ENCODE measurements at places on chromosomes 16 and 17.

DNA sequence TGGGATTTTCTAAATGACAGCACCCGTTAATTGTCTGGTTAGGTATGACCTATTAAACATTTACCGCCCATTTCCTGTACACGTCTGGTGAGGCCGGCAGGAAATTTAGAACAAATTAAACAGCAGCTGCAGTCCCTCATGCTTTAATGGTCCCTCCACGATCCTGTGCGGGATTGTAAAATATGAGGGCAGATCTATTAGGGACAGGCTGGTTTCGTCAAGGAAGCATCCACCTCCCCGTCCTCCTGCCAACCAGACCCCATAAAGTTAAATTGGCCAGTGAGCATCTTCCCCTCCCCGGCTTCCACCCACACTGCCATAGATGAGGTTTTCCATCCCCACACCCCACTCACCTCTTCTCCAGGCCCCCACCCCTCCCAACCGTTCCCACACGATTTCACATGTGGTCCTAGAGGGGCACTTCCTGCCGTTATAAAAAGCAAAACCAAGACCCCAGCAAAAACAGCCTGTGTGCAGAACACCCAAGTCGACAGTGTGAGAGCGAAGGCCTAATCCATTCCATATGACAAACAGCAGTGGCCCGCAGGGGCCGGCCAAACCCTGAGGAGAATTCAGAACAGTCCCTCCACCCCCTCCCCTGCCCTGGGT is 331.9 kb downstream of the FOXL1 start:
- no peak for DNase-seq

GRCh38 chr17:76491271-76492122 is 9.7 kb downstream of the RHBDF2 start:
- no peak for DNase-seq

GRCh38 chr17:34580685-34581445 is 1.5 kb downstream of the TMEM132E start:
- DNase-seq = peak; percentile 15

- DNase-seq = no peak
These were observed 32.6 kb upstream of the BRD7 start for GRCh38 chr16:50401355-50401754.

- DNase-seq = no peak
These were observed 28.9 kb upstream of the ABCC12 start for GRCh38 chr16:48184681-48185080.

DNA sequence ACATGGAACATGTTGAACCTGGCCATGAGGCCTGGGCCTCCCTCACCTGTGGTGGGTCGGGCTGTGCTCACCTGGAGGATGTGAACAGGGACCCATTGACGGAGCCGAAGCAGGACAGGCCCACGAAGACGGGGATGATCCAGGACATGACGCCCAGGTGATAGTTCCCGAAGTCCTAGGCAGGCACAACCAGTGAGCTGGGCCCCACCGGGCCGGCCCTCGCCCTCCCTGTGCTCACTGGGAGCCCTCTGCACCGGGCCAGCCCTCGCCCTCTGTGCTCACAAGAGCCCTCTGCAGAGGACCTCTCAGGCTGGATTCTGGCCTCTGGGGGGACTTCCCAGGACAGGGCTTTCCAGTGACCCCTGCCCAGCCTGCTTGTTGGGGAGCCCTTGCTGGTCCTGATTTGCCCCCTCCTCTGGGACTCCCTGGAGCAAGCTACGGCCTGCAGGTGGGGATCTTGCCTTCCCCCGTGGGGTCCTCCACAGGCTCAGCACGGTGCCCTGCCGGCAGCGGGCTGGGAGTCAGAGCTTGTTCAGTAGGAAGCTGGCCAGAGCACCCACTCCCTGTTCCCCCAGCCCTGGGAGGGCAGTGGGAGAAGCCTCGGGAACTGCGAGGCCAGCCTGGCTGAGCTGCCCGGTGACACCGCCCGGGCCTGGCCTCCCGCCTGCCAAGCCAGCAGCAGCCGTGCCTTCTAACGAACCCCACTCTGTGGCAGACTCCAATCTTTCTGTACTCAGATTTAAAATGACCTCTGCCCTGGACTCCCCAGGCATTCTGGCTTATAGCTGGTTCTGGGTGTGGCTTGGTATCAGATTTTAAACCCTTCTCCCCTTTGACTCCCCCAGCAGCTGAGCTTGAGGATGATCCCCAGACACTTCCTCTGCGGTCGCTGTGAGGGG is 30.4 kb downstream of the SLC7A5 start:
- no peak for DNase-seq

DNA sequence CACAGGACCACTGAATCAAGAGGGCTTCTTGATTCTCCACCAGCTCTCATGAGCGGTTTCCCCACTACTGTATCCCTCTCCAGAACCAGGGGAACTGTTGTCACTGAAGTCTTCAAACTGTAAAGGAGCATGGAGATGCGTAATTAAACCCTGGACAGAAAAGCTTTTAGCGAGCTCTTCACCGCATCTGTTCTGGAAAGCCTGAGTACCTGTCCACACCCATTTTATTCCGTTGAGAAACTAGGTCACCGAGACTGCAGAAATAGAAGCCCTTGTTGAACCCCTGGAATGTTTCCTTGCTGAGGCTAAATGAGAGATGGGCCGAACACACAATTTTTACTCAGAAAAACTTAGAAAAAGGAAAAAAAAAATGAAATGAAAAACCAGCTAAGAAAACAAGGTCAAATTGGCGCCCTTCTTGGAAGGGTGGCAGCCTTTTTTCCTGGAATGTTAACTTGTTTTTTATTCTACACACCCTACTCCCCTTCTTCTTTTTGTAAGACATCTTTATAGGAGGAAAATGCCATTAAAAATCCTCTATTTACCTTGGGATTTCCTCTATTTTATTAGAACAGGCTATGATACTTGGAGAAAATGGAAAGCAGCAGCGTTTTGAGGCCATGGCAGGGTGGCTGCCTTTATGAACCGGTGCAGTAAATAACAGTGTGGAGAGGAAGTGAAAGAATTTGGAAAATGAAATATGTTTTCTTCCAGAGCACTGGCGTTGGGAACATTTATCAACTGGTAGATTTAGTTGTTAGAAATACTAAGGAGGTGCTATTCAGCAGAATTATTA is 52.6 kb upstream of the CRISPLD2 start:
- no peak for DNase-seq

- no peak for DNase-seq
These were observed 11.7 kb downstream of the ZNHIT3 start for GRCh38 chr17:36498155-36498554.

DNA sequence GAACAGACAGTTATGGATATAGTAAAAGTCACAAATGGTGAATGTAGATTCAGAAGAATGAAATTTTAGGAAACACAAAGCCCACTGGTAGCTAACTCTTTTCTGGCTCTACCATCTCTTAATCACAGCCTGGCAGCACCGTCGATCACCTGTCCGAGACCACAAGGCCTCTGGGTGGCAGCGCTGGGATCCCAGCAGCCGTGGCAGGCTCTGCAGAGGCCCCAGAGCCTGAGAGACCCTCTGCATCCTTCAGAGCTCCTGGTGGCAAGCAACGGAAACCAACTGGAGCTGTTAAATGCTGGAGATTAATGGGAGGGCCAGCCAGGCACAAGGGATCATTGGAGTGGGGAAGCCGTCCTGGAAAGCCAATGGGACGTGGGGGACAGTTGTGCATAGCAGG is 26.3 kb downstream of the LAT start:
- DNase-seq = peak; percentile 39

GRCh38 chr17:45649796-45650195 is 134.3 kb upstream of the CRHR1 start:
- DNase-seq = no peak

GRCh38 chr17:18925187-18925586 is 26.8 kb upstream of the SLC5A10 start:
- no peak for DNase-seq

GRCh38 chr16:57257455-57258070 is 12.5 kb downstream of the ARL2BP start:
- DNase-seq = no peak

DNA sequence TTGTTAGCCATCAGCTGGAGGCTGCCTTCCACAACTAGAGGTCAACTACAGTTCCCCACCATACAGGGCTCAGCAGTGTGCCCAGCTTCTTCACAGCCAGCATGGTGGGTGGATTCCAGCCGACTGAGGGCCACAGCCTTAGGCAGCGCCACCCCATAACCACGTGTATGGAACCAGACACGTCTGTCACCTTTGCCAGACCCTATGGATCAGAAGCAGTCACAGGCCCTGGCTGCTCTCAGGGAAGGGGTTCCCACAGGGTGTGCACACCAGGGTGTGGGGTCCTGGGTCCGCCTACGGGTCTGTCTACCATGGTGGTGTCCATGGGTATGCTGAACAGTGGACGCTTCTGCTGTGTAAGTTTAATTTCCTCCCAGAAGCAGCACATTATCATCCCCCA is 265.0 kb upstream of the FOXF1 start:
- DNase-seq = no peak

DNA sequence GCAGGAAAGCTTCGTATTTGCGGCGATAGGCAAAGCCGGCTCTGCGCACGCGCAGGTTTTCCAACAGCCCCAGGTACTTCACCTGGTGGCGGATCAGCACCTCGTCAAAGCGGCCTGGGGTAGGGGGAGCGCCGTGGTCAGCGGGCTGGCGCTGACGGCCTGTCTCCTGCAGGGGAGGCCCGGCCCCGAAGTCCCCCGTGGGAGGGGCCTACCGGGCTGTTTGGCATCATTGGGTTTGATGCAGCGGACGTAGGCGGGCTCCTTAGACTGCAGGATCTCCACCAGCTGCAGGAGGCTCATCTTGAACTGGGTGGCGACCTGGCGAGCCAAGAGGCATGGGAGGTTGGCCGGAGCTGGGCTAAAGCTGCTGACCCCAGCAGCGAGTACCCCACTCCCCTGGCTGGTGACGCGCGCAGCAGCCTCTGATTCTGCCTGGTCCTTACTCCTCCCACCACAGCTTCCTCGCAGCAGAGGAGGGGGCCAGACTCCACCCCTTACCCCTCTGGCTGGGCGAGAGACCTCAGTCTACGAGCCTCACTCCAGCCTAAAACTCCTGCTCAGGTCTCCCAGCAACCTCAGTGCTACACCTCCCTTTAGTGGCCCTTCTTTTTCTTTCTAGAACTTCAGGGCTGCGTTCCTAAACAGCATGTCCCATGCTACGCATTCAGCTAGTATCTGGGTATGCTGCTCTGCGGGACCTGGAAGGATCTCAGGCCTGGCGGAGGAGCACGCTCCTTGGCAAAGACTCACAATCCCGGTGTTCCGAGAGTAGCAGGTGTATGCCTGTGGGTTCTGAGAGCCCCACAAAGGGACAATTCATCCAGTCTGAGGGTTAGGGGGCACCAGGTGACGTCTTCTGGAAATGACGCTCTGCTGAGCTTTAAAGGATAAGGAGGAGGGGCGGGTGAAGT is 16.1 kb upstream of the CRK start:
- no peak for DNase-seq

DNA sequence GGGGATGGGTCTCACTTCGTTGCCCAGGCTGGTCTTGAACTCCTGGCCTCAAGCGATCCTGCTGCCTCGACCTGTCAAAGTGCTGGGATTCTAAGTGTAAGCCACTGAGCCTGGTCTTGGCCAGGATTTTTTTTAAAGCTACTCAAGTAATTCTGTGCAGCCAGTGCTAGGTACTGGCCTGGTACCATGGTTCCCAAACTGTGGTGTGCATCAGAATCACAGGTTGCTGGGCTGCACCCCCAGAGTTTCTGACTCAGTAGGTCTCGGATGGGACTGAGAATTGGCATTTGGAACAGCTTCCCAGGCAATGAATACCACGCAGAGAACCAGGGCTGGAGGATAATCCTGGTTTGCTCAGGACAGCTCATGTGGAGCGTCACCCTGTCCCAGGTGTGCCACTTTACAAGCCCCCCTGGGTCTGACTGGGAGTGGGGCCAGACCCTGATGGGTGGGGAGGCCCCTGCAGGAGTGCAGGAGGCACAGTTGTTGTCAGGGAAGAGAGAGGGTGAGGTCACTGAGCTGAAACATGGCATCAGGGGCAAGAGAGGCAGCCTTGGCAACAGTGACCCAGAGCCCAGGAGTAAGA is 10.7 kb upstream of the MRPS23 start:
- no peak for DNase-seq

GRCh38 chr17:39751637-39752036 is 13.9 kb downstream of the GRB7 start:
- peak; percentile 28 for DNase-seq

DNA sequence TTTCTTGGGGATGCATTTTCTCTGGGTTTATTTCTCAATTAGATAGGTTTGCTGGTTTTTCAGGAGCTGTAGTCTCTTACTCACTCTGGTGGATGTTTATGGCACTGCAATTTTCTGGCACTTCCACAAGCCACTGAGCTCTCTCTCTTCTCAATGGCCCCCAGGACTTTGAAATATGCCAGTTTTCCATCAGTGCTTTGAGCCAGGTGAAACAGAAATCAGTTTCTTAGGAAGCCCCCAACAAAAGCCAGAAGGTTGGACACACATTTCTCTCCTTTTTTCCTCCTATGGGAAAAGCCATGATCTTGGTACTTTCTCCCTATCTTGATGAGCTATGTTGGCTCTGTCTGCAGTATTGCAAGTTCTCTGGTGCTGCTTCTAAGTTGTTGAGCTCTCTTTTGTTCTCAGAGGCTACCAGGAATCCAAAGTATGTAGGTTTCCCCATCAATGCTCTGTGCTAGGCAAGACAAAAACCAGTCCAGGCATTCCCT is 90.7 kb upstream of the SMIM36 start:
- peak; percentile 18 for DNase-seq

GRCh38 chr17:72167593-72167992 is 46.8 kb downstream of the SOX9 start:
- DNase-seq = no peak

GRCh38 chr17:31609331-31609730 is 217.9 kb downstream of the RAB11FIP4 start:
- DNase-seq = no peak

GRCh38 chr16:78364556-78364880 is 265.1 kb downstream of the WWOX start:
- no peak for DNase-seq

DNA sequence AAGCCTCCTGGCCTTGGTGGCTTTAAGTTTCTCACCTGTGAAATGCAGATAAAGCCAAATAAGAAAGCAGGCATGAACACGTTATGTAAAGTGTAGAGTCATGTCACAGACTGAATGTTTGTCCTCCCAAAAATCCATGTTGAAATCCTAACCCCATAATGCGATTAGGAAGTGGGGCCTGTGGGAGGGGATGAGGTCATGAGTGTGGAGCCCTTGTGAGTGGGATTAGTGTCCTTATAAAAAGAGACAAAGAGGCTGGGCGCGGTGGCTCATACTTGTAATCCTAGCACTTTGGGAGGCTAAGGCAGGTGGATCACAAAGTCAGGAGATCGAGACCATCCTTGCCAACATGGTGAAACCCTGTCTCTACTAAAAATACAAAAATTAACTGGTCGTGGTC is 19.5 kb upstream of the C16orf78 start:
- no peak for DNase-seq

Data from activated CD4-positive, alpha-beta memory T cell treated with anti-CD3 and anti-CD28 coated beads for 36 hours (primary cell).